Erythroblast (primary cell): ENCODE measurements at places on chromosomes 4 and X.

- no peak for DNase-seq
These were observed 19.3 kb downstream of the SCARB2 start for GRCh38 chr4:76194325-76194724.

- no peak for DNase-seq
These were observed 55.1 kb upstream of the F9 start for GRCh38 chrX:139475432-139475831.

GRCh38 chr4:22745234-22745633, 52.5 kb downstream of the GBA3 start:
- no peak for DNase-seq

- DNase-seq: no peak
These were observed 34.9 kb upstream of the FHDC1 start for GRCh38 chr4:152901205-152901604.

- DNase-seq: no peak
These were observed 159.8 kb upstream of the FAM241A start for GRCh38 chr4:111985426-111985825.
